ENCODE measurements at places on chromosomes 6 and 20.

DNA sequence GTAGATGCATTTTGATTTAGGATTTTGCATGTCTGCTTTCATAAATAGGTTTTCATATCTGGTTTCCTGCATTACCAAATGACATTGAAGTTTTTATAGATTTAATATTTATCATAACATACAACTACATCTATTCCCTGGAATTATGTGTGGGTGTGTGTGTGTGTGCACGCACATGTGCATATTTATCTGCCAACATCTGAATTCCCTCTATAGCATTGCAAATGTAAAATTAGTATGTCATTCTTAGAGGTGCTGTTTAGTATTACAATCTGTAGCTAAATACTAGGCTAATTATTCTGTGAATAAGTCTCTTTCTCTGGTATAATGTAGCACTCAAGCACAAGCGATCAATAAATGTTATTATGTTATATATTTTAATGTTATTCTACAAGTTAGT, 477.9 kb upstream of the FLRT3 start:
- no peak for DNase-seq

GRCh38 chr6:142827991-142828390, 117.0 kb downstream of the HIVEP2 start:
- no peak for DNase-seq

- peak; percentile 92 for DNase-seq
These were observed 815 bp upstream of the ITPR3 start for GRCh38 chr6:33620158-33620855.

GRCh38 chr6:145295746-145296145, 439.6 kb downstream of the EPM2A start:
- DNase-seq: no peak

DNA sequence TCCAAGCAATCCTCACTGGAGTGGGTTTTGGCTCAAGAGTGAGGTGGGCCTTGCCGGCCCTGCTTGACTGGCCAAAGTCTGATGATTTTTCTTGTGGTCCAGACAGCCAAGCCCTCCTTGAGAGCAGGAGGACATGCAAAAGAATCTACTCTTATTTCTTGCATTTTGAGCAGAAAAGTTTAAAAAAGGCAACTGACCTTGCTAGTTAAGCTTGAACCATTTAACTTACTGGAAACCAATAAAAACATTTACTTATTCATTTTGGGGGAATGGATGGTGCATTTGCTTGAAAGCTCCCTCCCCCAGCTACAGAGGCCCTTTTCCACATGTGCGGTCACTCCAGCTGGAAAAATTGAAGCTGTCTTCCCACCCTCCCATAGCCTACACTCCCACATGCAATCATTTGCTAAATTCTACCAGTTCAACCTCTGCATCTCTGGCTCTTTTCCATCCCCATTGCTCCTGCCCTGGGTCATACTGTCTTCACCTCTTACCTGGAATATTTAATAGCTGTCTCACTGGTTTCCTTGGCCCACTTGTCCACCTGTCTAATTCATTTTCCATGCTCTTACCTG, 527.9 kb downstream of the DHX35 start:
- no peak for DNase-seq

- no peak for DNase-seq
These were observed 22.3 kb downstream of the STX7 start for GRCh38 chr6:132490478-132491204.

DNA sequence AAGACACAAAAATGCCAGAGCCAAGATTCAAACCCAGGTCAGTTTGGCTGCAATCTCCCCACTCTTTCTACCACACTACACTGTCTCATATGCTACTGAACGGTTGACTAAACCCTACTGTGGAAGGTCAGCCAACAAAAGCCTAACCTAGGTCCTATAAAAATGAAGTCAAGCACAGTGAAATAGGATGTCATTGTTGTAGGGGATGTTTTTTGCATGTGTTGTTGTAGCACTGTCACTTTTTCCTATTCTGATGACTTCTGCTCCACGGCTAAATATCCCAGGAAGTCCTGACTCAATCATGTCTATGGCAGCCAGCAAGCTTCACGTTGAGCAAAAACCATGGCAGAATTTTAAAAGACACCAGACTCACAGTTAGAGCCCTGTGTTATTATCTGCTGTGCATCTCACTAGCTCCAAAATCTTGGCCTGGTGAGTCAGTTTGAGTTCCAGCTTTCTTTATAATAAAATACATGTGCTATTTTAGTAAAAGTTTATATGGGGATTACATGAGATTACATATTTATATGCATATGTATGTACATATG, 322.1 kb upstream of the NT5E start:
- no peak for DNase-seq

GRCh38 chr6:80440496-80441115, 334.1 kb downstream of the BCKDHB start:
- no peak for DNase-seq

DNA sequence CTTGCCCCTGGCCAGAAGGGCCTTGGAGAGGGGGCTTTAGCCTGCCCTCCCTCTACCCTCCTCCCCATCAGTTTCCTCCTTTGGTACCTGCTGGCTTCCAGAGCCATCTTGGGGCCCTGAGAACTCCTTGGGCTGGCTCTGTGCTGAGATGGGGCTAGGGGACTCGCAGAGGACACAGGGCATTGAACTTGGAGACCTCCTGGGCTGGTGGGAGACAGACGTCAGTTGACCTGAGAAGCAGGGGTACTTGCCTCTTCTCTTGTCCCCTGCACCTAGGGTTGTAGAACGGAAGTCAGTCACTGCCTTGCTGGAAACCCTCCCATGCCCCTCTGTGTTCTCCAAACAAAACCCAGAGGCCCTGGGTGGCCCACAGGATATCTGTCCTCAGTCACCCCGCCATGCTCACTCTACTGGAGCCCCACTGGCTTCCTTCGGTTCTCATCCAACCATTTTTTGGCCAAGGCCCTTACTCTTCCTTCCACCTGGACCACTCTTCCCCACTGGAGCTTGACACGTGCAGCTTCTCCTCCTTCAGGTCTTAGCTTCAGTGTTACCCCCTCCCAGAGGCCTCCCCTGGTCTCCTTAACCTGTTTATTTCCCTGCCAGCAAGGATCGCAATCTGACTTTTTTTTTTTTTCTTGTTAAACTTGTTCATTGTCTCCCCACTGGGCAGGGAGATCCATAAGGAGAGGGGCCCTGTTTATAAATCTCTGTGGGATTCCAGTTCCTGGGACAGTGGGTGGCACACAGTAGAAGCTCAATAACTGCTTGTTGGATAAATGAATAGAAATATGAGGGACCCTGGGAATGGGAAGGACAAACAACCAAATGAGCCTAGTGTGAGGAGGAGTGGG, 971 bp downstream of the RBCK1 start:
- no peak for DNase-seq

- DNase-seq: no peak
These were observed 158.8 kb downstream of the JARID2 start for GRCh38 chr6:15404685-15404980.

DNA sequence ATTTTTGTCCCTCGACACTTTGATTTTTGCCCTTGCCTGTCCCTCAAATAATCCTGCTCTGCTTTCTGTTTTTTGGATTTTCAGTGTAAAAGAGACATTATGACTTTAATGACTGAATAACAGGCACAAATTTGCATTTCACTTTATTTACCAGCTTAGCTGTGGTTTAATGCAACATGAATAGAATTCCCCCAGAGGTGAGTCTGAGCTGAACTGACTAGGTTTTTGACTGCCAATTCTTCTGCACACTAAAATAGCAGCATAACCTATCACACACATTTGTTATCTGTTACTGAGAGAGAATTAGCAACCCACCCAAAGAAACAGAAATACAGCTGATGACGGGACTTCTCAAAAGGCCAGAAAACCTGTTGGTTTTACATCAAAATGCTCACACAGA, 3.9 kb upstream of the RBM24 start:
- no peak for DNase-seq

GRCh38 chr6:20365456-20365855, 36.2 kb upstream of the E2F3 start:
- DNase-seq: no peak

DNA sequence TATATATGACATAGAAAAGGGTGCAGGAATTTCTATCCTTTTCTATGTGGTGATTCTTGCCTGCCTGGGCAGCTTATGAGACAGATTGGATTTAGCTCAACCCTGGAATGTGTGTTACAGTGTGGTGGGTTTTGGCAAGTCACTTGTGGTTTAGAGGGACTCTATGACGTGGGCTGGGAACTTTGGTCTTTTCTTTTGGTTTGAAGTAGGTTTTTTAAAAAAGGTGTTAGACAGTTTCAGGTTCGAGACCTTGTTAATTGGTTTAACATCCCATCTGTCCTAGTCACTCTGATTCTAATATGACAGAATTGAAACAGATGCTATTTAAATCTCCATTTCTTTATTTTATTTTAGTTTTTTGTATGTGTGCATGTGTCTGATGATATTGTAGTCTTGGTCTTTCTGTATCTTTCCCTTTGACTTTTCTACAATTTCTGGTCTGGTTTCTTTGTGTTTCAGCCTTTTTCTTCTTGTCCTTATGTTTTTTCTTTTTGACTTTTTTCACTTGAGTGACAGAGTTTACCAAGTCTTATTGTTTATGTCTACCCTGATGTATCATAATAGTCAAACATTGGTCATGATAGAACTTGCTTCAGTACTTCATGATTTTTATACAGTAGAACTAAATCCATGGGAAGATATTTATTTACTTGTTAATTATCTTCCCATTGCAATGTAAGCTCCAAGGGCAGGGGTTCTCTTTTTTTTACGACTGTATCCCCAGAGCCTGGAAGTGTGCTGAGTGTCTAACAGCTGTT, 174.3 kb downstream of the CDKAL1 start:
- no peak for DNase-seq

- DNase-seq: no peak
These were observed 7.5 kb downstream of the NFATC2 start for GRCh38 chr20:51535075-51535386.

DNA sequence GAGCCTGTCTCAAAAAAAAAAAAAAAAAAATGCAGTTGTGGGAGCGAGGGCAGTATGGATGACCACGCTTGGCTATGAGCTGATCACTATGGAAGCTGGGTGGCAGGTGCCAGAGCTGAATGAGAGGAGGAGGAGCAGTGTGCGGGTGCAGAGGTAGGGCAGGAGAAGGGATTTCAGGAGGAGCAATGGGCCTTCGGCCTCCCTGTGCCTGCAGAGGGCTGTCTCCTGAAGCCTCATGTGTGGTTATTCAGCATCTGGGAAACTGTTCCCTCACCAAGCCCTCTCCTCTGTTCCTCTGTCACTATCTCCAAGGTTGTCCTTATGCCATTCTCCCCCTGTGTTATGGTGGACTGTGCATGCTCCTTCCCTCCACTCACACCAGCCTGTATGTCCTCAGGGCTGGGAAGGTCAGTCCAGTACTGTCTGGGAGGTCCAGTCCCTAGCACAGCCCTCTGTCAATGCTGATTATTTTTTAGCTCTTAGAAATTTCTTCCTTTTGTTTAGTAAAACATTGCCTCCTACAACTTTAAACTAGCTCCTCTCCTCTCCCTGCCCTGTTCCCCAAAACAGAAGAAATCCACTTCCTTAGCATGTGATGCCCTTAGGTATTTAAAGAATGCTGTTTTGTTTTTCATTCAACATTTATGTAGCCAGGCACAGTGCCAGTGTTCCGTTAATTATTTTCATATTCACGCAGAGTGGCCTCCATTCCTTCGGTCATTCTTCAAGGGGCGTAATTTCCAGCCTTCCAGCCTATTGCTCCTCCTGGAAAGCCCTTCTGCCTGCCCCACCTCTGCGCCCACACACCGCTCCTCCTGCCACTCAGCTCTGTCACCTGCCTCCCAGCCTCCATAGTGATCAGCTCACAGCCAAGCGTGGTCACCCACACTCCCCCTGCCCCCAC, 48.9 kb downstream of the CNBD2 start:
- DNase-seq: peak; percentile 74

- DNase-seq: peak; percentile 81
These were observed 205.2 kb upstream of the CEP162 start for GRCh38 chr6:84432619-84433018.

DNA sequence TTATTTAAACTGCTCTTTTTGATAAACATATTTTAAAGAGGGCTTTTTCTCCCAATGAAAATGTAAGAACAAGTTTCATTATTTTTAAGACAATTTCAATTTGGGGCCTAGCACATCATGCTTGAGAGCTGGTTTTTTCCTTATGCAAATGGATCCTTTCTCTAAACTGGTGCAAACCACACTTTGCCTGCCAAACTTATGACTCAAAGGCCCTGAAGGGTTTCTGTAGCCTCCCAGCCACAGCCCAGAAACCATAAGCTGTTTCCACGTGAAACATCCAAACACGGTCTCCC, 451 bp upstream of the HSF2 start:
- no peak for DNase-seq

- no peak for DNase-seq
These were observed 295.7 kb downstream of the C6orf118 start for GRCh38 chr6:165013701-165014100.

DNA sequence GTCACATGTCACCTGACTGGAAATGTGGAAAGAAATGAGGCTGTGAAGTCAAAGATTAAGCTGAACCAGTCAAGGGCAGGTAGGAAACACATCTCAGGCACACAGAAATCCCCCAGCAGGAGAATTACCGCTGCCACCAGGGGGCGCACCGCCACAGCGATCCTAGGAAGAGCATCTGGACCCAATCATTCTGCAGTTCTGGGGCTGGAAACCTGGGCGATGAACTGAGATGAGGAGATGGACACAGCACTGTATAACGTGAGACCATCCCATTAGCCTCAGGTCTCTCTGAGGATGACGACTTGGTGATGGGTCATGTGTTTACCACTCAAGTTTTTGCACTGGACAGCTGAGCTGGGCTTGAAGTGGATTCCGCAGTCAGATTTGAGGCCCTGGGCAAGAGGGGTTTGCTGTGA, 6.5 kb upstream of the SLC24A3 start:
- peak; percentile 44 for DNase-seq

- peak; percentile 5 for DNase-seq
These were observed 1.2 kb downstream of the FAM8A1 start for GRCh38 chr6:17601386-17601703.

- no peak for DNase-seq
These were observed 8.4 kb downstream of the TXNDC5 start for GRCh38 chr6:7902221-7902620.

DNA sequence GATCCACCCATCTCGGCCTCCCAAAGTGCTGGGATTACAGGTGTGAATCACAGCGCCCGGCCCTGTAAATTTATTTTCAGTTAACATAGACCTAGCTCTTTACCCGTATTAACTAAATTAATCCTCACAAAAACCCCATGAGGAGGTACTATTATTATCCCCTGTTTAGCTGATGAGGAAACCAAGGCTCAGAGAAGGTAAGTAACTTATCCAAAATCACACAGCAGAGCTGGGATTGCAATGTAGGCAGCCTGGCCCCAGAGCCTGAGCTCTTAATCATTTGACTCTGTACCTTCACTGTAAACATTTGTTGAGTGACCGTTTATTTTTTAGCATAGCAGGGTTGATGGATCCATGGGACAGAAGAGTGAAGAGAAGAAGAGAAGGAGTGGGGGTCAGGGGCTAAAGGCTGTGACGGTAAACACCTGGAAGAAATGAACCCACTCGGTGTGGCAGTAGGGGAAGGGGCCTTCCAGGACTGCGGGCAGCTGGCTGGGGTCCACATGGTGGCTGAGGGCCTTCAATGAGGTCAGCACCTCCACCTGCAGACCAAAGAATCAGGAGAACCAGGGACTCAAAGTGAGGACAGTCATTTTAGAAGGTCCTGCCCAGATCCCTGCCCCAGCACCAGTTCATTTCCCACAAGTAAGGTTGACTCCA, 35.2 kb downstream of the KIAA1755 start:
- no peak for DNase-seq

All from fibroblast of pulmonary artery (primary cell).